G401 (cell line): ENCODE measurements at places on chromosomes 1 and 21. TPM values are rescaled to one million over a fixed set of nuclear protein-coding genes. Genes with fewer than 3 reads are reported as not detected.

AVPR1B gene
- not detected in 2 replicates for total RNA-seq

DNA sequence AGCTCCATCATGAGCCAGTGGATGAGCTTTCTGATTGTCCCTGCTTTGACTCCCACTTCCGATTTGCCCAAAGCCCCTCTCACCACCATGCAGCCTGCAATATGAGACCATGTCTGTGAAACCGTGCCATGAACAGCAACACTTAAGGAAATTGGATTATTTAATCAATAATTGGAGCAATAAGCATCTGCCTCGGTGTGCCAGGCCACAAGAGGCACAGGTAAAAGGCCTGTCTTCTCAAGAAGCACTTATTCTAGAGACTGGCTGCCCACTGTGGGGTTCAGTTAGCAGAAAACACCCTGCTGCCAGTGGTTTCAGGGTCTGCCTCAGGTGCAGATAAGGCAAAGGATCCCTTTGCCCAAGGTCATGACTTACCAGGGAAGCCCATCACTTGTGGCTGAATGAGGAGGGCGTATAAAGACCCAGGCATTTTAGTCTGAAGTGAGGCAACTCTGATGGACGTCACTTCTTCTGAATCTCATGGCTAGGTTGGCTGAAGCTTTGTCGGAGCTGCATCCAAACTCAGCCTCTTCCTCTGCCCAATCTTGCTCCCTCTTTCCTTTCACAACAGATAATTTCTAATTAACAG, 7.1 kb upstream of the CHI3L2 start:
- no peak for DNase-seq

- no peak for DNase-seq
Measured at GRCh38 chr1:5722635-5723164, 269.5 kb downstream of the NPHP4 start.

GRCh38 chr1:64601207-64601606, 131.3 kb downstream of the CACHD1 start:
- no peak for DNase-seq

DNA sequence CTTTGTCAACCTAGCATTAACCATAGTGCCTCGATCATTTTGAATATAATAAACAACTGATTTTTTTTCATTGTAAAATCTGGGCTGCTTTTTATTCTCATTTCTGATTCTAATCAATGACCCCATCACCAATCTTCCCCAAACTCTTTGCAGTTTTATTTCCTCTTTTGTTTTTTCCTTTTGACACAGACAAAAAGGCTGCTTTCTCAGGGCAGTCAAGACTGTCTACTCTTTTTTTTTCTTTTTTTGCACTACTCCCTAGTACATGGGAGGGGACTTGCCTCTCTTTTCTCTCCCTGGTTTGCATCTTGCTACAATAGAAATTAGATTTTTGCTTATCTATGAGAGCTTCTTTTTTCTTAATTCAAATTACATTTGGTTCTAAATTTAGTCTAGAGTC, 987.9 kb downstream of the ADGRL2 start:
- DNase-seq: no peak

DNA sequence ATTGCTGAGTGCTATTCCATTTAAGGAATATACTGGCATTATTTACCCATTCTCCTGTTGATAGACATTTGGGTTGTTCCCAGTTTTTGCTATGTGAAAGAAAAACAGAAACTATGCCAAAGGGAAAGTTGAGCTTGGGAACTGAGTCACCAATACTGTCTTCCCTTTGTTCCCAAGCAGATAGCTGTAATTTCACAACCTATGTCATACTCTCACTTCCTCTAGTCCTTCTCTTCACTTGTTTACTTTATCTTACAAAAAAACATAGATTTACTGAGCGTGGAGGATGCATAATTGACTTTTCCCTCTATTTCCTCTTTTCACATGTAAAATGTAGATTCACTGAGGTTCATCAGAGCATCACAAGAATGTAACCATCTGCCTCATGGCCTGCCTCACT, 32.4 kb upstream of the PGBD5 start:
- no peak for DNase-seq

DNA sequence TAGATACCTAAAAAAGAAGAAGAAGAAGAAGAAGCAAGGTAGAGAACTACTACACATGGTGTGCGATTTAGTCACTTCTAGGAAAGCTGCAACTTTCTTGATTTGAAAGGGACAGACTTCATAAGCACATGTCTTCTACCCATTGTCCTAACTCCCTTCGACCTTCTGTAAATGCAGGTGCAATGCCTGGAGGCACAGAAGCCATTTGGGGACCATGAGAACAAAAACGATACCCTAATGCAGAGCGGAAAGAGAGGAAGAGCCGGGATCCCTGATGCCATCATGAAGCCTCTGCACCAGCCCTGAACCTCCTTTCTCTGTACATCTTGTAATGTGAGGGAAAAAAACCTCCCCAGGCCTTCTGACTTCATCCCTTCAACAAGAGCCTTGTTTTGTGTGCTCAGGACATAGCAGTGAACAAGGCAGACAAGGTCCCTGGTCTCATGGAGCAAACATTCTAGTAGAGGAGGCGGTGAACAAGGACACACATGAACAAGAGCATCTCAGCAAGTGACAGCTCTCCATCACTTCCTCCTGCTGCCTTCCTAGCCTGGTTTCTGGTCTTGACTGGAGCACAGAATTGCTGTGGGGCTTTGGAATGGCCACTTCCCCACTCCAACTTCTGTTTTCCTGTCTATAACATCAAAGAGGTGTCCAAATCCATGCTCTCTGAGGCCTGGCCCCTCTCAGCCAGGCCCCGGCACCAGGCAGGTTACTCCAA, 5.5 kb upstream of the LAPTM5 start:
- no peak for DNase-seq

GRCh38 chr1:85296980-85297379, 20.5 kb upstream of the BCL10 start:
- DNase-seq: no peak
